ENCODE measurements at places on chromosomes 6 and 20.

GRCh38 chr6:142045380-142046278 is 87.1 kb upstream of the GJE1 start:
- DNase-seq: no peak

DNA sequence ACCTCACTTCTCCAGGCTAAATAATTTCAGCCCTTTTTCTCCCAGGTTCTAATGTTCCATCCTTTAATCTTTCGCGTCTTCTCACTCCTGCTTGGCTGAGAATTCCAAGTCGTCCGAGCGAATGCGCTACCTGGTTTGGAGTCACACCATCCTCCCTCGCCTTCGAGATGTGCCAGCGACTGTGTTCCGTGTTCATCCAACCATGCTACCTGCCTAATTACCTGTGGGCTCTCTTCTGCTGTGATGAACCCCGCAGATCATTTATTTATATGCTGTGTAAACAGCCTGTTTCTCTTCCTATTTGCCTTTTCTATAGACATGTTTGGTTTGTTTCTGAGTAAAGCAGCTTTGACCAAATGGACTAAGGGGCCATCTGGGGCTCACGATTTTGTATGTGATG is 83.5 kb upstream of the TMEM181 start:
- no peak for DNase-seq

DNA sequence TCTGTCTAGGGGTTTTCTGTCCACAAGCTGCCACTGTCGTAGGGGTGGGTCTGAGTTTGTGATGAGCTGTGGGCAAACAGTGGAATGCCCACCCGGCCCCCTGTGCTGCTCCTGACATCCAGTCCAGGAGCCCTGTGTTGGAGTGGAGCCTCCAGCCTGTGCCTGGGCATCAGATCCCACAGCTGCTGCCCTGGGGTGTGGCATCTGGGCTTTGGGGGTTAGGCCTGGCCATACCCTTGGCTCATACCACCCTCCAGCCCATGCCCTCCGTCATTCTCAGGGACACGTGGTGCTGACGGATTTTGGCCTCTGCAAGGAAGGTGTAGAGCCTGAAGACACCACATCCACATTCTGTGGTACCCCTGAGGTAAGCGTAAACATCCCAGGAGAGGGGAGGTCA is 12.9 kb downstream of the SGK2 start:
- no peak for DNase-seq

GRCh38 chr6:135008941-135009290 is 45.7 kb downstream of the HBS1L start:
- no peak for DNase-seq

DNA sequence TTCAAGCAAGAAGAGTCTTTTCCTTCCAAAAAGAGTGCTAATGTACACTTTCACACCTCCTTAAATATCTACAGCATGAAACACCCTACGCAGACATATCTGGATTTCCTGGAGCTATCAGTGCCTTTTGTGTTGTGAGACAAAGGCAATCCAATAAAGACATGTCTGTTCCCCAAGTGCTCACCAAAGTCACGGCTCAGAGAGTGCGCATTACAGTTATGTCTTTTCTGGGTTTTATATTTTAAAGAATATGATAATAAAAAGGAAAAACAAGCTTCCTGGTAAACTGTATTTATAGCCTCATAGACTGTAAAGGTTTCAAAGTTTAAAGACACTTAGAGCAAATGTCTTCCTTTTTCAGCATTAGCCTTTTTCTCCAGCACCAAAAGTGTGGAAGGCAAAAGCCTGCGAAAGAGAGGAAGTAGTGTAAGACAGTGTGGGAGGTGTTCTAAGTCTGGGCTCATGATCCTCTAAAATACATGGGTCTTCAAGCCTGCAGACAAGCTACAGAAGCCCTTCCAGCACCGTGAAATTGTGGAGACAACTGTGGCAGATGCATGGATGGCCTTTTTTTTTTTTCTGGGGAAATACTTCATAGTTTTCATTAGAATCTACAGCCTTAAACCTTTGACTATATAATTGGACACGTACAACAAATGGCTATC is 135.0 kb upstream of the SLC35B3 start:
- DNase-seq: no peak

GRCh38 chr20:58039274-58040092 is 189.0 kb downstream of the ANKRD60 start:
- DNase-seq: no peak

DNA sequence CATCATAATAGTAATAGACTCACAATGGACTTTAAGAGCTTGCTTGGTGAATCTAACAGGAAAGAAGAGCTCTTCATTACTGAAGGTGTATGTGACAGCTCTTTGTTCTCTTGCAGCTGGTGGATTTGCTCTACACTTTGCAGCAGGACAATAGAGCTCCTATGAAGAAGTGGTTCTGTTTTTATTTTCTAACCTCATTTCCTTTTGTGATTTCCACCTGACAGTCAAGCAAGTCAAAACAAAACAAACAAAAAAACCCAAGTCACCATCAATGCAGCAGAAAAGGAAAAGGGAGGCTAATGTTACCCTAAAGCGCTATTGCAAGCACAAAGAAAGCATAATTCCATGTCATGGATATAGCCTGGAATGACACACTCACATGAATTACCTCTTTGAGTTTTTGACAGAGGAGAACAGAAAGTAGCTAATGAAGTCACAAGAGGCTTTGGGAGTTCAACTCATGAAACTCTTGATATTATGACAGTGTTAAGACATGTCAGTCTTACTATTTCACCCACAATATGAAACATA is 1188.1 kb downstream of the EPHA7 start:
- no peak for DNase-seq

GRCh38 chr6:142944124-142945048 is 590 bp downstream of the HIVEP2 start:
- DNase-seq: peak; percentile 91

DNA sequence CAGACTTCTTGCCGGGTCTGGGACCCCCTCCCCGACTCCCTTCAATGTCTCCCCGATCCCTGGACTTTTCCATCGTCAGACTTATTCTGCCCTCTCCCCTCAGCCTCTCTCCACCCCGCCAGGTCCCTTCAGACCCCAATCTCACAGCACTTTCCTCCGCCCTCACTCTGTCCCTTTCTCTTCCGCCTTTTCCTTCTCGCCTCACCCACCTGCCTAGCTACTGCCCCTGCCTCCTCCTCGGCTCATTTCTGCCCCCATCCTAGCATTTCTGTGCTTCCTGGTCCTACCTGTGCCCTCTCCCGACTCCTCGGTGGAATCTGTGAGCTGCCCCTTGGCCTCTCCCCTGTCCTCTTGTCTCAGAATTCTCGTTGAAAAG is 616 bp downstream of the CHMP4B start:
- DNase-seq: no peak

- no peak for DNase-seq
Measured at GRCh38 chr6:98716341-98716740, 118.0 kb upstream of the POU3F2 start.

DNA sequence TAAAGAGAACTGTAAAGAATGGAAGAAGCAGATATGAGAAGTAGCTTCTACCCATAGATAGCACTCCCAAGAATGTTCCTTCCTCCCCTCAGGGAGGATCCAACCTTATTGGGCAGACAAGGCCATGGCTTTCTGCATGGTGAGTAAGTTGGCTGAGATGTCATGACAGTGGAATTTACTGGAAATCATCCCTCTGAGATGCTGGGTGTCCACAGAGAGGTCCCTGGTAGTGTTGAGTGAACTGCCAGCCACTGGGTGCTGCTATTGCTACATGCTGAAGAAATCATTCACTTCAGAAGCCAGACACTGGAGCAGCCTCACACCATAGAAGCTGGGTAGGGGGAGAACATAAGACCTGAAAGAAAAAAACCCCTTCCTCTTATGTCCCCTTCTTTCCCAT is 46.4 kb upstream of the FERMT1 start:
- no peak for DNase-seq

DNA sequence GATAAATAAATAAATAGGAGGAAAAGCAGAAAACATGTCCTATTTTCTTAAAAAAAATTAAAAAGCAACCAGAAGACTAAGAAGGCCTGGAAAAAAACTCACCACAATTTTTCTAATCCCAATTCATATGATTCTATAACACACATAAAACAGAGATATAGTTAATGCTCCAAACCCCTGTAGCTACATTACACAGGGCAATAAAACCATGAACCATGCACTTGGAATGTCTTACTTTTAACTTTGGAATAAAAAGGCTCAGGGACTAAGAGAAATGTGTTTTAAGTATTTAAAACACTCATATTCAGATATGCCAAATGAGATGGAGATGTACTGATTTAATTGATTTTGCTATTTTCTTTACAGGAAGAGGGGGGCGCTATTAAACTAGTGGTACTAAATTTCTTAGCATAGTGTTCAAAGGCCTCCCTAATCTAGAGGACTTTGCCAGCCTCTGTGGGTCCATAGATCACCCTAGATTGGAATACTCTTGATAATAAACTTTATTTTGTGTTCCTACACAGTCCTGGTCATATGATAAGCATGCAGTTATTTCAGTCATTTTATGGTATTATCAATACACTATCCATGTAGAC is 30.3 kb upstream of the GCM1 start:
- no peak for DNase-seq

GRCh38 chr20:6079016-6079415 is 25.2 kb upstream of the LRRN4 start:
- DNase-seq: no peak

GRCh38 chr20:41174782-41175181 is 37.4 kb downstream of the PLCG1 start:
- no peak for DNase-seq

DNA sequence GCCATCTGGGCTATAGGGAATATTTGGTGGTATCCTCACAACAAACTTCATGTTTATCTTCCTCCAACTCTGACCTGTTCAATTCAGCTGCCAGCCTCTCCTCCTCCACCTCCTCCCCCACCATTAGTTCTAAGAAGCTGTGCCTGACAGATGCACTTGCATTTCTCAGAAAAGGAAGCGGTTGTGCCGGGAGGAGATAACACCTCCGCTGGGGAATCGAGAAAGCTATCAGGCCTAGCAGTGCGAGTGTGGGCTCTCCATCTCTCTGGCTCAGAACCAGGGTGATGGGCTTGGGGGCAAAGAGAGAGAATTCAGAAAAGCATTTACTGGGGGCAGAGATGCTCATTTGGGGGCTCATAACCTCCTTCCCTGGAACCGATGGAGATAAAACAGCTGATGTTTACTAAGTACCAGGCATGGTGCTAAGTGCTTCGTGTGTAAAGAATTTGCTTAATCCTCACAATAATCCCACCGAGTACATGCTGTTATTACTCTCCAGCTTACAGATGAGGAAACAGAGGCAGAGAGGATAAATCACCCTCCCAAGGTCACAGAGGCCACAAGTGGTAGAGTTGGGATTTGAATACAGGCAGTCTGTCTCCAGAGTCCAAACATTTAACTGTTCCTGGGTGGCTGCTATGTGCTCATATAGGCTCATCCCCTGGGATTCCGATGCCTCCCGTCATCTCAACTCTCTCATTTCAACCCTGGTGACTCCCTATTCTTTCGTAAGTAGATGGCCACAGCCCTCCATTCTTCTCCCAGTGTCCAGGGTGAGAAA is 38.3 kb downstream of the COX4I2 start:
- DNase-seq: peak; percentile 63

GRCh38 chr6:38279963-38280588 is 359.7 kb downstream of the BTBD9 start:
- no peak for DNase-seq

DNA sequence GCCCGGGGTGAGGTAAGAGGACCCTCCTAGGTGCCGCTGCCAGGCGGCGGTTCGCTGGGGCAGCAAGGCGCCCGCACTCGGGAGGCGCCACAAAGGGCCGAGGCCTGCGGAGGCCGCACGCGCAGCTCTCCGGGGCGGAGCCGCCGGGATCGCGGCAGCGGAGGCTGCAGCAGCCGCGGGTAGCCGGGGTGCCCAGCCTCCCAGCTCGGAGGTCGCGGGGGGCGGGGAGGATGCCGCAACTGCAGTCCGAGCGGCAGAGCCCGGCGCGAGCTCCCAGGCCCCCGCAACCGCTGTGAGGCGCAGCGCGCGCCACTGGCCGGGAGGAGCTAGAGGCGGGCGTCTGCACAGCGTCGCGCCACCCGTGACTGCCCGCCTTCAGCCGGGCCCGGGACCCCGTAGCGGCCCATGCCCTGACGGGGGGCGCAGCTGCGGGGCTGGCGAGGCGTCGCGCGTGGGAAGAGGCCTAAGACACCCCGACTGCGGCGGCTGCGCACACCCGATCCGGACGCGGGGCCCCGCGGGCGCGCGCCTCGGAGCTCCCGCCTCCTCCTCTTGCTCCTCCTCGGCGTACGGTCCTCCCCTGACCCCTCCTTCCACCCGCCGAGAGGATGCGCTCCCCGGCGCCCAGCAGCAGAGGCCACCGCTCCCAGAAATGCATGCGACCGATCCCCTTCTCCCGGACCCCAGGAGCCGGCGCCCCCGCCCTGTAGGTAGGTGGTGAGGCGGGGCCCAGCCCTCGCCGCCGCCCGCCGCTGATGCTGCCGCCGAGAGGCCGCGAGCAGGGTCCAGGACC is at the start of gene NCOA7:
NCOA7 (plus strand) TSS at position 603 of the 793 bp plus-strand sequence. CDS start 24,395 bp downstream, outside the sequence.
- peak; percentile 74 for DNase-seq

GRCh38 chr6:42335896-42336295 is 115.8 kb downstream of the TRERF1 start:
- no peak for DNase-seq

- DNase-seq: no peak
Measured at GRCh38 chr20:63135411-63135810, 80.5 kb downstream of the YTHDF1 start.

GRCh38 chr6:389622-390021 is 1.9 kb upstream of the IRF4 start:
- DNase-seq: no peak

DNA sequence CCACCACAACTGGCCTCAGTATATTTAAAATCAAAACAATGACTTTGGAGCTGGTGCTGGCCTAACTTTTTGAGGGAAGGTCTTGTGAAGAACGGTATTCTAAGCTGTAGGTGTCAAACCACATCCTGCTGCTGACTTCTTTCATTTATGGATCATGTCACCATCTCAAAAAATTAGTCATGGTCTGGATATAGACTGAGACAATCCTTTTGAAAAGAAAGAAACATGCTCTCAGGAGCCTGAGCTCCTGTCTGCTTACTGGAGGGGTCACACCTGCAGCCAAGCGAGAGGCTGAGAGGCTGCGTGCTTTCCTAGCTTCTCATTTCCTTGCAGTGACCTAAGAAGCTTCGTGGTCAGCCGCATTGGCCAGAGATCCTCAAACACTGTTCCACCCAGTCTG is 55.2 kb downstream of the TIAM2 start:
- peak; percentile 41 for DNase-seq

GRCh38 chr20:3787324-3788014 is 929 bp upstream of the CENPB start:
- DNase-seq: no peak

- DNase-seq: no peak
Measured at GRCh38 chr20:63357921-63358905, 2.9 kb downstream of the CHRNA4 start.

GRCh38 chr20:59157531-59157930 is 6.1 kb upstream of the ZNF831 start:
- DNase-seq: no peak

GRCh38 chr6:154583546-154584188 is 73.2 kb upstream of the CNKSR3 start:
- no peak for DNase-seq

DNA sequence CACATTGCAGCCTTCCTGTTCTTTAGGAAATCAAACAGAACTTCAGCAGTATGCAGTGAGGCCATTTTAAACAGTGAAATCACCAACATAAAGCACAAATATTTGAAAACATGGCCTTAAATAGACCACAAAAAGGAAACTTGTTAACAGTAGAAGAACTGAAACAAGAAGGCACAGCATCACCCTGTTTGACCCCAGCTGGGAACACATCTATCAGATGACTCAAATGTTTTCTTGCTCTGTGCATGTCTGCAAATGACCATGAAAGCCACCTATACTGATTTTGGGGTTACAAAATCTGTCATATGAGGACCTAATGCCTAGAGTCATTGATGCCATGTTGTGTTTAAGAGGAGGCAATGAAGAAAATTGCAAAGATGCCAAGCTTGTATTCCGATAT is 123.8 kb upstream of the ADGRF1 start:
- no peak for DNase-seq
